ENCODE measurements at places on chromosomes 4 and X.

- peak; percentile 5 for DNase-seq
Observed at GRCh38 chr4:95181243-95181995, 367.4 kb downstream of the UNC5C start.

DNA sequence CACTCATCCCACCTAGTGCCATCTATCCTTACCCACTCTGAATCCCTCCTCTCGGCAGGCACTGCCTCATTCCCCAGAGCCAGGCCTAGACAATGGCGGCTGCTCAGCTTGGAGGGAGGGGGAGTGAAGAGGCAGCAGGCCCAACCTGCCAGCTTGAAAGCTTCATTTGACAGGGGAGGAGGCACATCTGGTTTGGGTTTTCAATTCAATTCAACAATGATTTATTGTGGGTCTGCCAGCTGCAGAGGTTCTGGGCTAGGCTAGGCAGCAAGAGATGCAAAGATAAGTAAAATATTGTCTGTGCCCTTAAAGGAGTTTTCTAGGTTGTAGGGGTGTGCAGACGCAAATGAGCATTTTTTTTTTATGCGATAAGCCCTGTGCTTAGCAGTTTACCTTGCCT, 58.5 kb downstream of the RTL9 start:
- no peak for DNase-seq

GRCh38 chr4:19403786-19404370, 847.8 kb upstream of the SLIT2 start:
- DNase-seq = no peak

GRCh38 chr4:123510221-123510620, 113.6 kb downstream of the SPRY1 start:
- DNase-seq = no peak

- DNase-seq = no peak
Observed at GRCh38 chr4:57607566-57608180, 497.5 kb upstream of the IGFBP7 start.

GRCh38 chr4:150769248-150769647, 187.3 kb downstream of the MAB21L2 start:
- no peak for DNase-seq

GRCh38 chr4:186915816-186916215, 192.2 kb upstream of the FAT1 start:
- no peak for DNase-seq

GRCh38 chr4:138438608-138439007, 196.5 kb upstream of the SLC7A11 start:
- no peak for DNase-seq

- no peak for DNase-seq
Observed at GRCh38 chr4:3447431-3448395, 5.9 kb downstream of the HGFAC start.

DNA sequence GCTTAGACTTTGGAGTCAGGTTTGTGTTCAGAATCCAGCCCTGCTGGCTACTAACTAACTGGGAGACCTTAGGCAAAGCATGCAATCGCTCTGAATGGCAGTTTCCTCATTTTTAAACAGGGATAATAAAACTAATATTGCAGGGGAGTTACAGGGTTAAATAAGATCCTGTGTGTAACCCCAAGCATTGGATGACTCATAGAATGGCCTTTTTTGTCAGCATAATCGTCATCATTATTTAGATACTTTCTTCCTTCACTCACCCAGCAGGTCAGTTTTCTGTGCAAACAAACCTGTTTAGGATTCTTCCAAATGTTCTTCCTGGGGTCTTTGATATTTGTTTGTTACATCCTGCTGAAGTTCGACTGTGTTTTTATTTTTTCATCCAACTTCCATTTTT, 208.2 kb downstream of the EVC2 start:
- DNase-seq = no peak

DNA sequence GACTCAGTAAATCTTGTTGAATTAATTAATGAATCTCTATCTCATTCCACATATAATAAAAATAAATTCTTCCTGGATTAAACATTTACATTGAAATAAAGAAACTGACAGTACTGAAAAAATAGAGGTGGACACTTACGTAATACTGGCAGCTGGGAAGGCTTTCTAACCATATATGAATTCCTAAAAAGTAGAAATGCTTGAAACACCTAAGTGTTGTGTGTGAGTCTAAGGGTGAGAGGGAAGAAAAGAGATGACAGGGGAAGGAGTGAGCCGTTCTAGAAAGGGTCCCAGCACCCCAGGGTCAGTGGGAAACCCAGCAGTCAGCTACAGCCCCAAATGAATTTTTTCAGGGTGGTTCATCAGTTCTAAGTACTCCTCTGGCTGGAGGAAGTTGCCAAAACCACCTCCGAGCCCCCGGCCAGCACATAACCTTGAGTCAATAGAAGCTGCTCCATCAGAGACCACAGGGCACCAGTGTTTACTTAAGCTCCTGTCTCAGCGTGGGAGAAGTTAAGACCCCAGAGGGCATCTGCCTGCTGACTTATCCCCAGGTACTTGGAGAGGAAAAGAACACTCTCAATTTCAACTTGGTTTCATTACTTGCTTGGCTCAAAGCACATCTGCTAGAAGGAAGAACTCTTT, 18.3 kb downstream of the GAB3 start:
- DNase-seq = no peak

DNA sequence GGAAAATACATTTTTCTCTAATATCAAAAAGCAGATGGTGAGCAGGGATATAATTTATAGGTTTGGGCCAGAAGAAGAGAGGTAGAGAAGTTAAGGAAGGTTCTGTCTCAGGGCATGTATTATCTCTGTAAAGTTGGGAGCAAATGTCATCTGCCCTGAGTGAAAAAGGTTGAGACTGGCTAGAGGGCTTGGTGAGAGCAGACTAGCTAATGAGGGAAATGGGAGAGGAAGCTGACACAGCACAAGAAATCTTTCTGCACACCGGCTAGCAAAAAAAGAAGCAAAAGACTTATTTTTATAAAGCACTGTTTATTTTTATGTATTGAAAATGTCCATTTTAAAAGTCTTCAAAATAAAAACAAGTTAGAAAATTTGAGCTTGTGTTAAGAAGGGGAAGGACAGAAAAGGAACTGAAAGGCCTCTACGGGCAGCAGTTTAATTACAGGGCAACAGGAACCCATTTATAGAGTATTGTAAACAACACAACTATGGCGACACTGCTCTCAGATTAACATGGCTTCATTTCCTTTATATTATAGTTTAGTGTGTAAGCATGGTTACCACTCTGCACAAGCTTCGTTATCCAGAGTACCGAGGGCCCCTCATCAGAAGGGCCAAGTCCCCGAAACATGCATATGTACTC, 17.4 kb downstream of the CD40LG start:
- DNase-seq = no peak

DNA sequence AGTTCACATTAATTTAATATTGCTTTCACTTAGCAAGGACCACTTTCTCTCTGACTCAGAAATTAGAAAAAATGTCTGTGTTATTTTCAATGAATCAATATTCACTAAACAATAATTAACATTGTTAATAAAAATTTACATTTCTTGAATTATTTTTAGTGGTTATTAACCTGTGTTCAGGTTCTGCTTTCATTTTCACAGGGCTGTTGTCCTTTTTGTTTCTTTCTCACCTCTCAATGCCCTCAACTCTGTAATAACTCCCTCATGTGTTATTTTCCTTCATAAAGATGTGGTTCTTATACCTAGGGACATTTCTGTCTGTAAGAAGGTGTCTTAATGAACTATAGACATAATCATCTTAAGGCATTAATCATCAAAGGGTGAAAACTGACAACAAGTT, 43.1 kb upstream of the PRR27 start:
- no peak for DNase-seq

All from CD4-positive, alpha-beta T cell treated with Interleukin-21 for 1 hour (primary cell).